ENCODE measurements at places on chromosomes 7 and 10. TPM values are rescaled to one million over a fixed set of nuclear protein-coding genes. Genes with fewer than 3 reads are reported as not detected.

DNA sequence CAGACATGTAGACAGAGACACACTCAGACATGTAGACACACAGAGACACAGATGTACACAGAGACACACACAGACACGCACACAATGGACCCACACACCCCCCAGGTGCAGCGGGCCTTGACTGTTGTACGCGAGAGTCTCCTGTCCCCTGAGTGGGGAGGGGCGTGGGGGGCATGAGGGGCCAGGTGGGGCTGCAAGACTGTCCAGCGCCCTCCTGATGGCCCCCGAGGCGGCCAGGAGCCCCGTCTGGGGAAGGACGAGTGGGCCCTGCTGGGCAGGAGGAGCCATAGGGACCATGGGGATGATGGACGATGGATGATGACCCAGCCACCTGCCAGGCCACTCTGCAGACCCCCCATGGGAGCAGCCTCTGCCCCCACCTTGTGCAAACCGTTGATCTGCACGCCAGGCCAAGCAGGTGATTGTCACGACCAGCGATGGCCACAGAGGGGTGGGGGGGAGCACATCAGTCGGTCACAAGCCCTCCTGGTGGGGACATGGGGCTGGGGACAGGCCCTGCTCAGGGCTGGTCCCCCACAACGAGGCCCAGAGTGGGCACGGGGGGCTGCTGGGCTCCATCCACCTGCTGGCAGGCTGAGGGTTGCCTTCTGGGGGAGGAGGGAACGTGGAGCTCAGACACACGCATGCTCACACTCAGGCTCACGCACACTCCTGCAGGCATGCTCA is 11.6 kb downstream of the VENTX start:
- DNase-seq: no peak

Gene FBXL13
- total RNA-seq: 4.3 TPM

Gene SCART1
- 0.35 TPM for total RNA-seq

Gene ADAMTS14
- 3.6 TPM for total RNA-seq

- no peak for DNase-seq
Observed at GRCh38 chr7:48634116-48634632, 290.2 kb upstream of the CDC14C start.

GRCh38 chr7:98329791-98330373 is 48.4 kb downstream of the BRI3 start:
- no peak for DNase-seq

- DNase-seq: no peak
Observed at GRCh38 chr10:32163762-32164148, 107.5 kb upstream of the KIF5B start.

DNA sequence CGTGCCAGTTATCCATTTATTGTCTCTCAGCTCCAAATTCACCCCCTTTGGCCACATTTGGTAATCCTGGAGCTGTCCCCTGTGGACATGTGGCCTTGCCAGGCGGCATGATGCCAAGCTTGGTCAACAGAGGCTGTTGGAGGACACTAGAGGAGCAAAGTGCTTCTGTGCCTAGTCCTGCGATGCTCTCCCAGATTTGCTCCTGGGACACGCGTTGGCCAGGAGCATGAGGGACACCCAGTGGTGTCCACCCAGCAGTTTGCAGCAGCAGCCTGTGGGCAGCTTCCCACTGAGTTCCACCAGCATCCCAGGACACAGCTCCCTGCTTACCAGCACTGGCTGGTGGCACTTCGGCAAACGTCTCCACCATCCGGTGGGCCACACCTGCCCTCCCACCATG is 55.5 kb upstream of the STEAP1B start:
- no peak for DNase-seq

- no peak for DNase-seq
Observed at GRCh38 chr7:44695756-44696155, 52.9 kb upstream of the ZMIZ2 start.
